GM12864 (cell line): ENCODE measurements at places on chromosomes 7 and 10.

DNA sequence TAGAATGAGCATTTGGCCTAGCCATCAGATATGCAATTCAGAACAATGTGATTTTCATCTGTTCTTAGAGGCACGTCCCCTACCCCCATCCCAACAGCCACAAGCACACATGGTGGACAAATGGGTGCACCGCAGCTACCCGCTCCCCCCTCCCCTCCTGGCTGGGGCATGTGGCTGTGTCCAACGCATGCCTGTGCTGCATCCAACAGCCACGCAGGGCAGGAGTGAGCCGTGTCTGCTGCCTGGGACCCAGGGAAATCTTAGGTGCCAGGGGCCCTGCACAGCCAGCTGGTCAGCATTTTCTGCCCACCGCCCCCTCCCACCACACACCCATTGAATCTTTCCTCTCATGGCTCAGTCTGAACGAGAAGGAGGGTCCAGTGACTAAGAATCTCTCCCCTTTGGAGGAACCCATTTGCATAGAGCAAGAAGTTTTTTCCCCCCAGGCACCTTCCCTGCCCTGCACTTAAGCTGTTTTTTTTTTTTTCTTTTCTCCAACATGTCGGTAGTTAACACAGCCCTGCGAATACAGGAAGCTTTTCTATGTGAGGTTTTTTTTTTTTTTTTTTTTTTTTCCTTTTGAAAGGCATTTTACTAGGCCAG is 138.9 kb downstream of the WDR11 start:
- DNase-seq: no peak

GRCh38 chr10:64863836-64864235 is 1342.6 kb downstream of the REEP3 start:
- DNase-seq: no peak

- no peak for DNase-seq
Observed at GRCh38 chr10:78844960-78845607, 223.7 kb upstream of the ZMIZ1 start.

GRCh38 chr7:1085910-1086421 is 1.9 kb upstream of the GPER1 start:
- DNase-seq: no peak

DNA sequence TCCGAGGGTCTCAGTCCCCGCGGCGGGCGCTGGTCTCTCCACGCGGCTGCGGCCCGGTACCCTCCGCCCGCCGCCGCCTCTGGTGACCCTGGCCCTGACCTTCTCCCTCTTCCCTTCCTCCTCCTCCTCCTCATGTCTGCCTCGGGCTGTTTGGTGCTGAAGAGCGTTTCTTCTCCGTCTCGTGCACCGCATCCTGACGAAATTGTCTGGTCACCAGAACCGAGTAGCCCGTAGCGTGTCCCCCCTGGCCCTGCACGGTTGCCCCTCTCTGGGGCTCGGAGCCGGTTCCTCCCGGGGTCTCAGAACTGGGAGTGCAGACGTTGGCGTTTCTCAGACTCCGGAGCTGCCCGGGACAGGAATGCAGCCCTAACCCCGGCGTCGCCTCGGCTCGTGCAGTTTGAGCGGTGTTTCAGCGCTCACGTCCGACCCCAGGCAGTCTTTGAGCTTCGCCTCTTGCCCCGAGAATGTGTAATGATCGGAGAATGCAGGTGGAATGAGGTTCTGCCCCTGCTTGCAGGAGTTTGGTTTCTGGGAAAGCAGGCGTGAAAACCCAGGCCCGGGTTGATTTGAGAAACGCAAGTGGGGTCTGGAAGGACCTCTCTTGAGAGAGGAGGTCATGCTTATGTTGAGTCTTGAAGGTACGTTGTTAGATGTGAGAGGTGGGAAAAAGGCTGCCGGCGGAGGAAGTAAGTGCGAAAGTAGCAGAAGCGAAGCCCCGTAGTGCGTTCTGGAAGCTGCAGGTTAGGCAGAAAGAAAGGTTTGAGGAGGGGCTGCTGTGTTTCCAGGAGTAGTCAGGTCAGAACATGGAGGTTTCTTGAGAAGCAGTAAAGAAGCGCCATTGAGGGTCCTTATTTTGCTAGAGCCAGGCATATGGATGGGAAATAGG is 743 bp downstream of the RBM17 start:
- no peak for DNase-seq

GRCh38 chr7:121395494-121395960 is 581 bp downstream of the FAM3C start:
- no peak for DNase-seq

DNA sequence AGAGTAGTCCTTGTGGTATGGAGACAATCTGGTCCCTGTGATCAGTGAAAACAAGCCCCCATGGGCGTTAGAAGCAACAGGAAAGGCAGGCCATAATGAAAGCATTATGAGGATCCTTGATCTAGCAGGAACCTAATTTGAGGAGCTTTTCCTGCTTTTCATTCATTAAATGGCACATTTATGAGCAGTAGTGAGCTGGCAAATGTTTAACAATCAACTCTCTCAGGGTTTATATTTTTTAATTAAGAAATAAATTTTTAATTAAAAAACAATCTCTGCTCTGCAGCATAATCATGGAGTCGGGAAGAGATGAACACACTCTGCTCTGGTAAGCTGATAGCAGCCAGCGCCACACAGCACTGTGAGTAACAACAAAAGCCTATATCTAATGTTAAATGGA is 11.3 kb upstream of the NEBL start:
- no peak for DNase-seq

DNA sequence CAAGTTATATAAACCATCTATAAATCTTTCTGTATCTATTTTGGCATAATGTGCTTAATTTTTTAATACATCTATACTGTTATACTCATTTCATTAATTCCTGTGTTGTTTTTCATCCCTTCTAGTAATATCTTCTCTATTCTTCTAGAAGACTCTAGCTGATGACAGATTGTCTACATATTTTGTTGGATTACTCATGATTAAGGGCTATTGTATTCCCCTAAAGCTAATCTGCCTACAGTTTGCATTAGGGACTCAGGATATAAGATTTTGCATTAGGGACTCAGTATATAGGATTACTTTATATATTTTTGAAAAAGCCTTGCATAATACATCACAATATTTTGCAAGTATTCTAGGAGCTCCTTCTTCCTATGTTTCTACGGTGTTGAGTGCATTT is 8.3 kb upstream of the SEMA3A start:
- no peak for DNase-seq

GRCh38 chr10:6401558-6402348 is 178.3 kb downstream of the PRKCQ start:
- DNase-seq: peak; percentile 24

- DNase-seq: peak; percentile 8
Observed at GRCh38 chr10:30034433-30035137, 24.8 kb downstream of the JCAD start.

DNA sequence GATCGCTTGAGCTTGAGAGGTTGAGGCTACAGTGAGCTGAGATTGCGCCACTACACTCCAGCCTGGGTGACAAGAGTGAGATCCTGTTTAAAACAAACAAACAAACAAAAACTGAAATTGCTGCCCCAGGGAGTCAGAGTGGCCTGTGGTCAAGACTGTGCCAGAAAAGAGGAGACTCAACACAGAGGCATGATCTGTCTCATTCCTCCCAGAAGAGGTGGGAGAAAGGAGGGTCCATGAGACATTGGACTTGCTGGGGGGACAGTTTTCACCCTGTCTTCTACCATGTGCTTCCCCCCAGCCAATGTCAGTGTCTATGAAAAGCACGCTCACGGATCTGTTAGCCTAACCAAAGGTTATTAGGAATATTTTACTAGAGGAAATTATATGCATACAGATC is 3.2 kb downstream of the ZNF853 start:
- DNase-seq: no peak

- no peak for DNase-seq
Observed at GRCh38 chr10:4450981-4451908, 374.8 kb upstream of the AKR1E2 start.
